ENCODE measurements at places on chromosomes 7 and 10.
A peak's percentile ranks its signal among the peaks of the same experiment; 100 is the strongest.

- no peak overlapping the region for H3K27ac ChIP-seq
- DNase-seq, result peak; percentile 58
- H3K27me3 ChIP-seq, result no peaks in the 10 kb centered on the region
- H3K4me3 ChIP-seq, result no peak overlapping the region
Measured at GRCh38 chr7:93715234-93715633, 140.7 kb upstream of the CALCR start.

- DNase-seq, result peak; percentile 41
- H3K4me1 ChIP-seq, result no peaks in the 10 kb centered on the region
- H3K4me3 ChIP-seq, result no peak overlapping the region
- no peaks in the 10 kb centered on the region for H3K36me3 ChIP-seq
Measured at GRCh38 chr10:1402016-1402770, 335.1 kb downstream of the ADARB2 start.

DNA sequence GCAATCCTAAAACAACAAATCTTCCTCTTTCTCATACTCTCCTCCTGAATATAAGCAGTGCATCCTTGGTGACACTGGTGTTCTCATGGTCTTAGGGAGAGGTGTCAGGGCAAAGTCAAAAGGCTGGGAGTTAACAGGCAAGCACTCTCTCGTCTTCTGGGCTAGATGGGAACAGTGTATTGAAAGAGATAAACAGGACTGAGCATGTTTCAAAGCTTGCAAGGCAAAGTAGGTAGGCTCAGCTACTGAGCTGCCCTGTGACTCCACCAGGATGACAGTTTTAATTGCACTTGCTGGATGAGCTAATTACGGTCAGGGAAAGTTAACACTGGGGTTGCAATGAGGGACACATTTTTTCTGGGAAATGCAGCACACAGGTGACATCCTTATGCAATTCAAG, 554.9 kb upstream of the NRP1 start:
- H3K4me1 ChIP-seq, result peaks cover 14% of the 10 kb centered on the region
- H3K4me3 ChIP-seq, result no peak overlapping the region
- no peak overlapping the region for H3K27ac ChIP-seq
- no peak for DNase-seq
- H3K36me3 ChIP-seq, result no peaks in the 10 kb centered on the region
- H3K27me3 ChIP-seq, result no peaks in the 10 kb centered on the region

- no peaks in the 10 kb centered on the region for H3K27me3 ChIP-seq
- no peaks in the 10 kb centered on the region for H3K36me3 ChIP-seq
- DNase-seq, result peak; percentile 80
Measured at GRCh38 chr7:18666107-18666728, 170.7 kb downstream of the HDAC9 start.

GRCh38 chr10:96650958-96651357, 64.1 kb upstream of the TM9SF3 start:
- H3K4me1 ChIP-seq, result no peaks in the 10 kb centered on the region
- DNase-seq, result no peak

- no peak overlapping the region for H3K4me3 ChIP-seq
- no peak overlapping the region for H3K27ac ChIP-seq
- no peaks in the 10 kb centered on the region for H3K27me3 ChIP-seq
Measured at GRCh38 chr7:77409739-77410547, 6.2 kb downstream of the GSAP start.

DNA sequence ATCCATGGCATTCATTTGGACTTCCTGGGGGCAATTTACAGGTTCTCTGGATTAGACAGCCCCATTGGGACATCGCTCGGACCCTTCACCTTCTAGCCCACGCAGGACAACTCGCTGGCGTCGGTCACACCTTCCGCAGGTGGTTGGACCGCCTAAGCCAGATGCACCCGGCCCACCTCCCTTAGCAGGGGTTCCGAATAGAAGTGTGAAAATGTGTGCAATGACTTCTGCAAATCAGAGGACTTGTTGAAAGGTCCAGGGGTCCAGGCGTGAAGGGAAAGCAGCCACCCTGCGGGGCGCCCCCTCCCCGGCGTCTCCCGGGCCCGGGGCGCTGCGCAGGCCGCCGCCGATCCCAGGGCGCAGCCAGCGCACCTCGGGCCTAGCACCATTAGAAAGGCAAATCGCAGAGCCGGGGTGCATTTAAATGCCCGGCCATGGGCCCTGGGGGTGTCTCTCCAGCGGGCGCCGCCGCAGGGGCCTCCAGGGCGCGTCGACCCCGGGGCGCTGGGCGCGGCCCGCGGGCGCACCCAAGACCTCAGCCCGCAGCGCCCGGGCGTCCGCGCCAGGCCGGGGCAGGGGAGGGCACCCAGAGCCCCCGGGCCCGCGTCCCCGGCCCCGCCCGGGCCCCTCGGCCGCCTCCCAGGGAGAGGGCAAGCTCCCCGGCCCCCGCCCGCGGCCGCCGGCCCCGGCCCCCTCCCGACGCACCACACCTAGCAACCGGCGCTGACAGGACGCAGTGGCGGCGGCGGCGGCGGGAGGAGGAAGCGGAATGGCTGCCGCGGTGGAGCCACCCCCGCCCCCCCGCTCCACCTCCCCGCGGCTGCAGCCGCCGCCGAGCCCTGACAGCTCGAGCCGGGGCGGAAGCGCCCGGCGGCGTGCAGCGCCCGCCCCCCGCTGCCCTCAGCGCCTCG, 1.2 kb downstream of the JAZF1 start:
- H3K27ac ChIP-seq, result peak overlapping the region; percentile 97
- H3K4me3 ChIP-seq, result peak overlapping the region; percentile 91
- no peaks in the 10 kb centered on the region for H3K36me3 ChIP-seq
- no peaks in the 10 kb centered on the region for H3K27me3 ChIP-seq
- peaks cover 41% of the 10 kb centered on the region for H3K4me1 ChIP-seq

Measured in tibial artery (tissue), 4 donors.